Fibroblast of pulmonary artery (primary cell): ENCODE measurements at places on chromosomes 6 and 20.

- DNase-seq: peak; percentile 13
These were observed 3.0 kb upstream of the PRDM13 start for GRCh38 chr6:99603421-99604165.

GRCh38 chr6:111723412-111723970, 117.8 kb upstream of the TRAF3IP2 start:
- DNase-seq: no peak

DNA sequence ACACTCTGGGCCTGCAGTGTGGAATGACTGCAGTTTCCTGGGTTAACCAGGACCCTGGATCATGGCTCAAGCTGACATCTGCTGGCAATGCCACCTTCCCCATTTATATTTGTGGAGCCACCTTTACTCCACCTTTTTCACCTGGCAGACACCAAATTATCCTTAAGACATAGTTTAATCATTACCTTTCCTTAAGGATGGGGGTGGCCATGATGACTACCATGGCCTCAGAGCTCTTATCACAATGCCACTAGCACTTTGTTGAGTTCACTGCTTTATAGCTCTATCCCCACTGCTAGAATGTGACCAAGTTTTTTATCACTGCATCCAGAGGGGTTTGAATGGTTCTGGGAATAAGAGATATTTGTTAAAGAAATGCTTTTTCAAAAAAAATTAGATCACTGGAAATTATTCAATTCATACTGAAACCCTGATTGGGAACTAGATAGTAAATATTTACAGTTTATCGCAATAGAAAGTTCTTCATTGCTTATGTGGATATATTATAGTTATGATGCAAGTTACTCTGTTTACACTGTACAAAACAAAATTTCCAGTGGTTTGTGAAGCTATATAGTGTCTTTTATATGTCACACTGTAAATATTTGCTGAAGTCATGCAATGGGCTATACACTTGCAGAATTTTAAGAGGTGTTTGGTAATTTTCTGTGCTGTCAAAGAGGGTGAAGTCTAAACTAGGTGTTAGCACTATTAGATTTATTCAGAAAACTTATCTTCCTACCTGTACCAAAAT, 37.3 kb upstream of the IFNGR1 start:
- DNase-seq: no peak

DNA sequence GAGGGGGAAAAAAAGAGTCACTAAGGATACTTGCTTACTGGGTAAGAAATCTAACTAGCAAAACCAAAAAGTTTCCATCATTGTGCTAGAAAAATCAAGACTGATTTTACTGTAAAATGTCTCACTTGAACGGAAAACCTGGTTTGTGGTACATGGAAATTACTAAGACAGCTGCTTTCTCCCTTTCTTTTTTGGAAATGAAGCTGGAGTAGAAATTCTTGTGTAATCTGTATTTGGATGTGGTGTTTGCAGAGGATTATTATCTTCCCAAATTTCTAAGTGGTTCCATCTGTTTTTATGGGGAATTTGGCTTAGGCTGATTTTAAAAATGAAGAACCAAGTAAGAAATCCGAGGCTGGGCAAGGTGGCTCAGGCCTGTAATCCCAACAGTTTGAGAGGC, 20.4 kb downstream of the EPB41L2 start:
- DNase-seq: no peak

DNA sequence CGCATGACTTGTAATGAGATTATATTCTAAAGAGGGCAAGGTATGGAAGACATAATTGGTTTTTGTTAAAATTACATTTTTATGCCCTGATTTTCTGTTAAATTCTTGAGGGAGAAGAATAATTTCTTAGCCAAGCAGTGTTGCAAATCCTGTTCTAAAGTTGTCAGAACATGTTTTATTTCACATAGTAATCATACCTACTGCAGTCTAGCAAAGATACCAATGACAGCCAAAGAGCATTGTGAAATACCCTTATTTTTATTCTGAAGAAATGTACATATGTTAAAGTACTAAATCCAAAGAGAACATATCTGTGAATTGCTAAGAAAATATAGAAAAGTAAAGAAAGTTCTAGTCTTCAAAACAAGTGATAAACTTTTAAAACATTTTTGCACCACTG, 39.6 kb upstream of the SMIM8 start:
- peak; percentile 25 for DNase-seq

DNA sequence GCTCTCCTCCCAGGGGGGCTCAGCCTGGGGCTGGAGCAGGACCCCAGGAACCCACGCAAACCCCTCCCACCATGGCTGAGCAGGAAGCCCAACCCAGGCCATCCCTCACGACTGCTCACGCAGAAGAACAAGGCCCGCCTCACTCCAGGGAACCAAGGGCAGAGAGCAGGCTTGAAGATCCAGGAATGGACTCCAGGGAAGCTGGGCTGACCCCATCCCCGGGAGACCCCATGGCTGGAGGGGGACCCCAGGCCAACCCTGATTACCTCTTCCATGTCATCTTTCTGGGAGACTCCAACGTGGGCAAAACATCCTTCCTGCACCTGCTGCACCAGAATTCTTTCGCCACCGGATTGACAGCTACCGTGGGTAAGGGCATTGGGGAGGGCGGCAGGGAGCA, 24.7 kb downstream of the RAB44 start:
- no peak for DNase-seq

GRCh38 chr6:95216555-95216954, 360.8 kb upstream of the MANEA start:
- no peak for DNase-seq

DNA sequence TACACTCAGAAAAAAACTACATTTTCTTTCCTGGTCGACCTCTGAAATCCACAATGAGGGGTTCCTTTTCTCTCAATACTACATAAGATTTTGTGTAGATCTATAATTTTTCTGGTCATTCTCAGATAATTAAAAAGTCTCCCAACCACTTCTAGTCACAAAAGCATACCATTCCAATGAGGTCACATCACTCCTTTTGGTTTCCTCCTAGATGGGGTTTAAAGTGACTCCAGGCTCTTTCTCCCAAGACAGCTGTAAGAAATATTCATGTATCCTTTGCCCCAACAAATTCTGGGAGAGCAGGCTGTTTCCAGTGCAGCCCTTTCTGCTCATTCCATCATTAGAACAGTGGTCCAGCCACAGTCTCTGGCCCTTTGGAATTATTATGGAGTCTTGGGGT, 43.1 kb upstream of the BEND6 start:
- peak; percentile 66 for DNase-seq

DNA sequence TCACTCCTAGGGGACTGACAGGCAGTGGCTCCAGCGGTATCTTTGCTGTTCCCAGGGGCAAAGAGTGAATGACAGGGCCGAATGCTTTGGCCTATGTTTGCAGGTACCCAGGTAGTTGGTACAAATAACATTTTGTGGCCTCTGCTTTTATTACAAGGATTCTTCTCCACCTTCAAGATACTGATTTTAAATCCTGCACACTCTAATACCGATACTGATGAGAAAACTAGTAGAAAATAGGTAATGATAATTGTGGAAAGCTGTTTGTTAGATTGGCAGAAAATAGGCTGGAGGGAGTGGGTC, 772 bp downstream of the HINT3 start:
- no peak for DNase-seq

DNA sequence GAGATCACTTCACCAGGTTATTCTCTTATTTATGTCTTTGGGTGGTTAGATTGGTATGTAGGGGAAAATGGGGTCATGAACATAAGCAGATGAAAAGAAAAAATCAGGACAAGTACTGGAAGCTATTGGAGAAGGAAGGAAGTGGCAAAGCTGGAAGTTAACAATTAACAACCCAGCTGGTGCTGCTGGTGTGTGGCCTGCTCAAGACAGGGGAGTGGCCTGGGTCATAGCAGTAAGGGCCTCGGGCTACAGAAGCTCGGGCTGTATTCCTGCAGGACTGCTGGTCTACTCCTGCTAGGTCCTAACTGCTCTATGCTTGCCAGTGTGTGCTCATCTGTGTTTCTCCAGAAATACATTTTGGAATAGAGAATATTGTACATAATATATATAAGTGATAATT, 19.6 kb downstream of the MYLIP start:
- DNase-seq: no peak

DNA sequence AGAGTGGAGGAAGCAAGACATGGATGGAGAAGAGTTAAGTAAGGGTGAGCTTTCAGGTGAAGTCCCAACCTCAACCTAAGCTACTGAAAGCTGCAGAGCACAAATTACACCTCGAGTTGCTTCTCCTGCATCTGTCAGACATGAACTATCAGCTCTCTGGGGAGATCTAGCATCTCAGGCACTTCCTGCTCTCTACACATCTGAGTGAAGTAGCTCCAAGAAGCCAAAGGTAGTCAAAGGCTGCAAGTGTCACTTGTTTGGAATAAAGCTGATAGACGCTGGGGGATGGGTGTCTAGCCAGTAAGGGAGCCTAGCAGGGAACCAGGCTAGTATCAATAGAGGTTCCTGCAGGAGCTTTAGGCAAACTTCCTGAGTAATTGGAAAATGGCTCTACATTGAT, 228.0 kb downstream of the PLCB1 start:
- no peak for DNase-seq

- no peak for DNase-seq
These were observed 7.5 kb upstream of the OOEP start for GRCh38 chr6:73377225-73377624.

DNA sequence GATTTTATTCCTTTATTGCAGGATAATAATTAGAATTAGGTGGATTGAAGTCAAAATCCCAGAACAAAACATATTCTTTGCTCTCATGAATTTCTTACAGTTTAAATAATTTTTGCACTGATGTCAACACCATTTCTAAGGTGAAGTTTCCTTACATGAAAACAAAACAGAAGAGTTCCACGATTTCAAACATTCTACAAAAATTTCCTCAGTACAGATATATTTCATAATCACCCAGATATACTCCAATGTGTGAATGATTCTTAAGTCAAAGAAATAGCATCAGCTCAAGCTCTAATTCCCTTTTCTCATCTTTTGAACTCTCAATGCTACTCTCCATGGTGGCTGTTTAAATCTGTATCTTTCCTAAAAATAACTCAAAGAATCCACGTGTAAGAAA, 39.5 kb upstream of the THBS2 start:
- peak; percentile 42 for DNase-seq

DNA sequence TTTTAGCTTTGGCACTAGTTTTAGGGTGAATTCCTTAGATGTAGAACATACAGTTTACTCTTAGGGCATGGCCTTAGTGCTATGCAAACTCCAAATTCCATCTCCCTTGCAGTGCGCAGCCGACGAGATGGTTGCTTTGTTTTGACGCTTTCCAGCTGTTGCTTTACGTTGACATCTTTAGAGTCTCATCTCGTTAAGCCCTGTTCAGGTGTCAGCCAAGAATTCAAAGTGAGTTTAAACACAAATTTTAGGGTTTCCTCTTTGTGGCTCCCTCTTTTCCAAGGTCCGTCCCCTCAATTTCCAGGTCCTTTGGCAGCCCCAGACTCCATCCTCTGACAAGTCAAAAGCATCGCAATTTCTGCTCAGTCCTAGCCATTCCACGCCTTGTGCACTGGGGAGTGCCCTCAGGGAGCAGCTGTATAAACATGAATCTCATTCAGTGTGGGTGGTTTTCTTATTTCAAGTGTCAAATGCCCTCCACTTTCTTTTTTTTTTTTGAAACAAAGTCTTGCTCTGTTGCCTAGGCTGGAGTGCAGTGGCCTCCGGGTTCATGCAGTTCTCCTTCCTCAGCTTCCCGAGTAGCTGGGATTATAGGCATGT, 14.1 kb upstream of the MAK start:
- peak; percentile 2 for DNase-seq

GRCh38 chr6:168915242-168915641, 338.4 kb downstream of the THBS2 start:
- DNase-seq: no peak

DNA sequence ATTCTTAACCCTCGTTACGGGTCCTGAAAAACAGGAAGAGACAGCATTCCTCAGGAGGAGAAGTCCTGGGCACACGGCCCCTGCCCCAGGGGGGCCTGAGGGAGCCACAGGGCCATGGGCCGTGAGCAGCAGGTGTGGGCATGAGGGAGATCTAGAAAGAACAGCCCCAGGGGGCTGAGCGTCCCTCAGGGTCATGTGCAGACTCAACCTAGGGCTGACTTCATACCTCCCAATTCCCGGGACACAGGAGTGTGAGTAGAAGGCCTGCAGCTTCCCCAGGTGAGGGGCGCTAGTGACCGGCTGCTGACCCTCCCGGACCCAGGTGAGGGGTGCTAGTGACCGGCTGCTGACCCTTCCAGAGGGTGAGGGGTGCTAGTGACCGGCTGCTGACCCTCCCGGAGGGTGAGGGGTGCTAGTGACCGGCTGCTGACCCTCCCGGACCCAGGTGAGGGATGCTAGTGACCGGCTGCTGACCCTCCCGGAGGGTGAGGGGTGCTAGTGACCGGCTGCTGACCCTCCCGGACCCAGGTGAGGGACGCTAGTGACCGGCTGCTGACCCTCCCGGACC, 35.1 kb downstream of the FRMD1 start:
- no peak for DNase-seq

DNA sequence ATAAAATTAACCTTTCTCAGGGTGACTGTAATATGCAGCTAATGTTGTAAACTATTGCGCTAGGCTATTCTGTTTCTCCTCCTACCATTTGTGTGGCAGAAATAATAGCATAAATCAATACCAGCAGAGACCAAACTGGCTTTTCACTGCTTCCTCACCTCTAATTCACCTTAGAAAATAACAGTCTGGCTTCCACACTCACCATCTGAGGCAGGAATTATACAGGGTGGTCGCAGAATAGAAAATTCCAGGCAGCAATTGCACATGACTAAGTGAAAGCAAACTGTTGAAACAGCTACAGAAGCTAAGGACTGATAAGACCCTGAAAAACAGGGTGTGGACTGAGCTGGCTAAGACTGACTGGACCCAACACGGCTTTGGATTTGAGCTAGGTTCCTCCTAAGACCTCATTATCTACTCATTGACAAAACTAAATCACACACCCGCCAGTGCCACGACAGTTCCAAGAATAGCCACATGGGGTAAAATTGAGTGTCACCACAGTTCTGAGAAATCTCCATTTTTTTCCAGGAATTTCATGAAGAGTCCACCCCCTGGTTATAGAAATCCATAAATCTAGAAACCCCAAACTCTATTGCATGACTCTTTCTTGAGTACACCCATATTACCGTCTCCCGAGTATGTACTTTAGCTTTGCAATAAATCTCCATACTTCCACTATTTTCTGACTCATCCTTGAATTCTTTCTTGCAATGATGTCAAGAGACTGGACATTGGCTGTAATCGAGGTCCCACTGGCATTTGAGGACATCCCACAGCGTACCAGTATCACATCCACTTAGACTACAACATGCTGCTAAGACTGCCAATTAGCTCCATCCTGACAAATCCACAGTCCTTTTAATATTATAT, 60.9 kb upstream of the KCNQ5 start:
- peak; percentile 5 for DNase-seq

DNA sequence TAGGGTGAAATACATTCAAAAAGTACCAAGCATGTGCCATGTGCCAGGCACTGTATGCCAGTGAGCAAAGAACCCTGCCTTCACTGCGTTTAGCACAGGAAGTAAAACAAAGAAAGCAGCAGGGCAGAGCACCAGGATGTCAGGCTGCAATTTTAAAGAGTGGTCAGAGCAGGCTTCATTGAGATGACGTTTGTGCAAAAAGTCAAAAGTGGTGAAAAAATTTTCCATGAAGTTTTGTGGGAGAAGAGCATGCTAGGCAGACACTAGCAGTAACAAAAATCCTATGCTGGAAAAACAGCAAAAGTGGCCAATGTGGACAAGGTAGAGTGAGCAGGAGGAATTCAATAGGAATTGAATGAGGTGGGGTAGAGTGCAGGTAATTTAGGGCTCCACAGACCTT, 31.3 kb downstream of the AKIRIN2 start:
- no peak for DNase-seq

GRCh38 chr6:38847497-38847896, 132.4 kb downstream of the DNAH8 start:
- DNase-seq: no peak

GRCh38 chr20:47740121-47740861, 45.0 kb downstream of the SULF2 start:
- DNase-seq: no peak
